CD4-positive, alpha-beta memory T cell (primary cell): ENCODE measurements at places on chromosomes 5 and 9.

DNA sequence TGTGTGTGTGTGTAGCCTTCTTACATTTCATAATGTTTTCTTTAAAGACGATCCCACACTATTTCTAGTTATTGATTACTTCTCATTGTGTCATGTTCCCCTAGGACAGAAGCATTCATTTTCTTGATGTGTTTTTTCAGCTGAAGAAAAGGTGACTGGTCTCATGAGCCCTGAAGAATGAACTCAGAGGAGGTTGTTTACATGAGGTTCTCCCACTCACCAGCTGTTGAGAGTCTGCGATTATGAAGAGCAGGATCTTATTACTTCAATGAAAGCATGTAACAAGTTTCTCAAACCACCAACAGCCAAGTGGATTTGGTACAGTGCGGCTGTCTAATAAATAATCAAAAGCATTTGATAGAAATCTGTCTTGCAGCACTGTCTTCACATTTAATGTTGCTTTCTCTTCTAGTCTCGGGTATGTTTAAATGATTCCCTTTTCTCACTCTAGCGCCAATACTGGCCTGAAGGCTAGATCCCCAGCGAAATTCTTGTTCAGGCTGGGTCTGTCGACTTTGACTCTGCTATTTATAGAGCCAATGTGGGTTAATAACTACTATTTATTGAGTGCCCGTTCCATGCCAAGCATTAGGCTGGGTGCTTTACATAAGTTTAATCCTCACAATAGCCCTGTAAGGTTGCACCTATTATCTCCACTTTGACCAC, 9.6 kb upstream of the FSD1L start:
- DNase-seq = no peak

DNA sequence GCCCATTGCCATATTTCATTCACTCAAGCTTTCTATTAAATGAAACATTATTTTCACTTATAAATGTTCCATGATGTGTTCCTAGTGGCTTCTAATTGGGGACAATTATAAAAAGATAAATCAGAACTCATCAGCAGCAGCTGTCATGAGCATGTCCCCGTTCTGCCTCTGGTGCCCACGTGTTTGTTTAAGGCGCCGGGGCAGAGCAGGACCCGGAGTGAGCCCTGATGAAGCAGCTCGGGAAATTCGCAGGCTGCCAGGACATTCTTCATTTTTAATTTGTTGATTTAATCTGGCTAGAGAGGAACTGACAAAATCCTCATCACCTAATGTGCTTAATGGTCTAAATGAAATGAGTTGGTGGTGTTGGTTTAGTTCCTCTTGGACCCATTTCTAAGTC, 475.0 kb downstream of the CTNND2 start:
- no peak for DNase-seq

- no peak for DNase-seq
Measured at GRCh38 chr5:147140558-147140957, 94.3 kb upstream of the STK32A start.

GRCh38 chr9:115944166-115944948, 209.2 kb upstream of the PAPPA start:
- no peak for DNase-seq

DNA sequence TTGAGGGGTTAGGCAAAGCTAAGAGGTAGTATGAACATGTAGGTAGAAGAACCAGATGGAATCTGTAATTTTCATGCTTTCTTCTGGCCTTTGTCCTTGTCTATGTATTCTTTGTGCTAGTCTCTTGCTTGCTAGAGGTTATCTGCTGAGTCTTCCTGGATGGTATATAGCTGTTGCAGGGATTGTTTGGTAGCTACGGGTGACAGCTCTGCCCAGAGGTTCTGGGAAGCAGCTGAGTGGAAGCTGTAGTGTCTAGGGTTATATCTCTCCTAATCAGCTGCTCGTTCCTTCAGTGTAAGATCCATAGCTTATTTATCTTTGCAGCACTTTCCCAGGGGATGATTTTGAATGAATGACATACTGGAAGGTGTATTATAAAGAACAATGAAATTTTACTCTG, 100.3 kb downstream of the ATG10 start:
- no peak for DNase-seq

DNA sequence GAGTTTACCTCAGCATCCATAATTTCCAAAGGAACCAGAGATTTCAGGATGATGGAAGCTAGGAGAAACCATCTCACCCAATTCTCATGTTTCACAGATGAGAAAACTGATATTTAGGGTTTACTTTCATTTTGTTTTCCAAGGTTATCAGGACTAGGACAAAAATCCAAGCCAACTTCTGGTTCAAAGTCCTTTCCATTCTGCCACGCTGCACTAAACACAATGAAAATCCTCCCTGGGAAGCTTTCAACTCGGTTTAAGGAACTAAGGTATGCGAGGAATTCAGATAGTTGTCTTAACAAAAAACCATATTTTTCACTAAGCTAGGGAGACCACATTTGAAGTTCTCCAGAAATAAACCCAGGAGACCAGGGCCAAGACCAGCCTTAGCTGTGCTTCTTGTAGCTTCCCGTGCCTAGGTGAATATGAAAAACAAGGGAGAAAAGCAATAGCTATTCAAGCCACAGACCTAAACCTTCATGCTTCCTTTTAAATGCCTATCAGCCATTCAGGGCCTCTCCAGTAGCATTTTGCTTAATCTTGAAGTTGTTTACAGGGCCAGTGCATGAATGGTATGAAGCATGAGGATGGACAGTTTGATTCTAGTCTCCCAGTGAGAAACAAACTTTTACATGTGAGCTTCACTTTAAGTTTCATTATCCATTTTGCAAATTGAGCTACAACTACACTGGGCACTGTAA, 167.9 kb downstream of the DENND1A start:
- DNase-seq = no peak

DNA sequence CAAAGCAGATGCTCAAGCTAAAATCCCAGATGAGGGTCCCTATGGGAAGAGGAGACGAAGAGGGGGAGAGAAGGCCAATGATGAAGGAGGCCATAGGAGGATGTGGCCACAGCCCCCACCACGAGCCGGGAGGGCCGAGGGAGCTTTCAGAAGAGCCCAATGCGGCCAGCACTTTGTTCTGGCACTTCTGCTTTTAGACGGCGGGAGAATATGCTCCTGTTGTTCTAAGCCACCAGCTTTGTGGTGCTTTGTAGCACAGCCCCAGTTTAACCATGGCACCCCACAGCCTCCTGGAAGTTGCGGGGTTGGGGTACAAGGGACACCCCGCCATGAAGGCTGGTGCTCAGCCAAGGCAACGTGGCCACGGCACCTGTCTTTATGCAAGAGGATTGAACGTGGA, 33.4 kb downstream of the LPCAT1 start:
- no peak for DNase-seq

- no peak for DNase-seq
Measured at GRCh38 chr5:91438871-91439270, 55.8 kb upstream of the ARRDC3 start.

GRCh38 chr5:65015767-65016166, 247.0 kb downstream of the CWC27 start:
- no peak for DNase-seq

- DNase-seq = no peak
Measured at GRCh38 chr5:89203611-89204010, 320.6 kb upstream of the MEF2C start.

- no peak for DNase-seq
Measured at GRCh38 chr5:35656721-35657120, 39.1 kb downstream of the SPEF2 start.

- DNase-seq = no peak
Measured at GRCh38 chr9:126388964-126389708, 62.5 kb downstream of the MVB12B start.

- no peak for DNase-seq
Measured at GRCh38 chr9:16337322-16338029, 533.0 kb downstream of the BNC2 start.

DNA sequence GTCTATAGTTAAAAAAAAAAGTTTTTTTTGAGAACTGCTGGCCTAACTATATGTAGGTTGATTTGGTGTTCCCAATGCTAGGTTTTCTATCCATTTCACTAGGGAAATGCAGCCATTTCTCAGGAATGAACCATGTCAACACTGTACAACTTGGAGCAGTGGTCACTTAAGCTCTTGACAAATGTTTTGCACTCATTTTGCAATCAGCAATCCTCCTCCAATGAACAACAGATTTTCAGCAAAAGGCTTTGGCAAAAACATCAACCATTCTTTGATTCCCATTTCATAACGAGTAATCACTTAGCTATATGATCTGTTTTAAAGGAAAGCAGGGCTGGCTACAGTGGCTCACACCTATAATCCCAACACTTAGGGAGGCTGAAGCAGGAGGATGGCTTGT, 17.9 kb downstream of the STRBP start:
- no peak for DNase-seq

DNA sequence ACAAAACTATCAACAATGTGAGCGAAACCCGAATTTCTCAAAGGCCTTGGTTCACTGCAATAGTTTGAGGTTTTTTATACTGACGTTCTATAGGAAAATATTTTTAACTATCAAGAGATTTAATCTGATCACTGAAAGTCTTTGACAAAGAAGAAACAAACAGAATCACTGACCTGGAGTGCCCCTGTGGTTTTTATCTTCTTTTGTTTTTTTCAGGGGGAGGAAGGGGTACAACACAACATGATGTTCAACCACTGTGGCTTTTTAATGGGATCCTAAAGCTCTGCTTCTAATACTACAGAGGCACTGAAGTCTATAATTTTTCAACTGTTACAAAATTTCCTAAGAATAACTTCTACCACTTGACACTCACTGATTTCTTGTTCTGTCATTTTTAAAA, 185.9 kb downstream of the AP3B1 start:
- no peak for DNase-seq

GRCh38 chr5:149782895-149783586, 52.9 kb downstream of the PPARGC1B start:
- DNase-seq = no peak

- no peak for DNase-seq
Measured at GRCh38 chr5:142275496-142275895, 49.3 kb downstream of the SPRY4 start.

- no peak for DNase-seq
Measured at GRCh38 chr5:109053995-109054417, 306.3 kb downstream of the FER start.

DNA sequence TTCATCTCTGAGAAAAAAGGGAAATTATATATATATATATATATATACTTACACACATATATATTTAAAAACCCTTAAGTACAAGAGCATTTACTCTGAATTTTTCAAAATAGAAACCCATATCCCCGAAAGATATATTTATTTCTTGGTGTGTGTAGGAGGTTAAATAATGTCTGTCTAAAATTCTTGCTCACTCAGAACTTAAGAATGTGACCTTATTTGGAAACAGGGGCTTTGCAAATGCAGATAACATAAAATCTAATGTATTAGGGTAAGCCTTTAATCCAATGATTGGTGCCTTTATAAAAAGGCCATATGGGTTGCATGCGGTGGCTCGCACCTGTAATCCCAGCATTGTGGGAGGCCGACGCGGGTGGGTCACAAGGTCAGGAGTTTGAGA, 517.3 kb upstream of the TLE4 start:
- no peak for DNase-seq

GRCh38 chr9:133119103-133119845, 1.8 kb downstream of the RALGDS start:
- DNase-seq = no peak

- no peak for DNase-seq
Measured at GRCh38 chr5:19734776-19735175, 253.2 kb downstream of the CDH18 start.

DNA sequence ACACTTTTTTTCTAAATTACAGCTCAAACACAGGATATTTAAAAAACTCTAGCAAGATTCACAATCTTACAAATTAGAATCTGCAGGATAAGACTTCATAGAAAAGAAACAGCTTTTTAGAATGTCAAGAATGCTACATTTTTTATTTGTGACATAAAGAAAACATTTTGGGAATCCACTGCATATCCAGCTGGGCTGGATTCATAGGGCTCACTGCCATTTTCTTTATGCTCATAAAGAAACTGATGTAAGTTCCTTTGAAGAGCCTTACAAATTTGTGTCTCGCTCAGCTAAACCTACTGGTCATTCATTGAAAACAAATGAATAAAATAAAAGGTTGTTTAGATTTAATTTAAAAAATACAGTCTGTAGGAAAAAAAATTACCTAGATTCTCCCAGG, 332.3 kb downstream of the TRPM3 start:
- no peak for DNase-seq

DNA sequence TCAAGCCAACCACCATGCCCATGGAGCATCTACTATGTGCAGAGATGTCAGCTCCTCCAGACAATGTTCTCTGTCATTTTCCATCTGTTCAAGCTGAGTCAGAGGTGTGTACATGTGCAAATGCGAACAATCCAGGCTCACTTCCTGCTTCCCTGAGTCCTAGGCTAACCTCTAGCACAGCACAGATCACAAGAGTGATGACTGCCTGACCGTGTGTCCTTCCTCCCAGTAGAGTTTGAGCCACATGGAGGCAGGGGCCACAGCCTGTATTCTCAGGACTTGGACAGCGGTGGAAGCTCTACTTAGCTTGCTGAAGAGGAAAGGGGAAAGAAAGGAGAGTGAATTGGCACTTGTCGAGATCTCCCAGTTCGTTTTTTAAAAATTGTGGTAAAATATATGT, 87.2 kb downstream of the KCNIP1 start:
- no peak for DNase-seq

- no peak for DNase-seq
Measured at GRCh38 chr9:126502417-126503332, 111.1 kb upstream of the LMX1B start.

DNA sequence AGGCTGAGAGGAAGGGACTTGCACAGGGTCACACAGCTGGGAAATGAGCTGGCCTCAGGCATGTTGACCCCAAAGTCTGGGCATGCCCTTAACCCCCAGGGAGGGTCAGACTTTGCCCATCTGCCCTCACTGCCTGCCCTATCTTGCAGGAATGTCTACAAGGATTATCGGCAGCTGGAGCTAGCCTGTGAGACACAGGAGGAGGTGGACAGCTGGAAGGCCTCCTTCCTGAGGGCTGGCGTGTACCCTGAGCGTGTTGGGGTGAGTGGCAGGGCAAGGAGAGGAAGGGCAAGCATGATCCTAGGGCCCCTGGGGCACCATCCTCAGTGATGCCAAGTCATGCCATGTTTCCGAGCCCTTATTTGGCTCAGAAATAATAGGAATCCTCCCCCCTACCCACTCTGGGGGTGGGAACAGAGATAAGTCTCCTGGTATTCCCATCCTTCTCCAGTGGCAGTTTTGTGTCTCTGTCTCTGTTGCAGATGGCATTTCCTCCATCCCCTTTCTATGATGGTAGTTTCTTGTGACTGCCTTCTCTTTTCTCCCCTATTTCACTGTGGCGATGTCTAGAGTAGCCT, 28.5 kb downstream of the GOLGA2 start:
- no peak for DNase-seq

- DNase-seq = no peak
Measured at GRCh38 chr5:98935206-98935605, 6.4 kb upstream of the CHD1 start.

- DNase-seq = no peak
Measured at GRCh38 chr9:2839040-2839439, 4.9 kb downstream of the PUM3 start.

DNA sequence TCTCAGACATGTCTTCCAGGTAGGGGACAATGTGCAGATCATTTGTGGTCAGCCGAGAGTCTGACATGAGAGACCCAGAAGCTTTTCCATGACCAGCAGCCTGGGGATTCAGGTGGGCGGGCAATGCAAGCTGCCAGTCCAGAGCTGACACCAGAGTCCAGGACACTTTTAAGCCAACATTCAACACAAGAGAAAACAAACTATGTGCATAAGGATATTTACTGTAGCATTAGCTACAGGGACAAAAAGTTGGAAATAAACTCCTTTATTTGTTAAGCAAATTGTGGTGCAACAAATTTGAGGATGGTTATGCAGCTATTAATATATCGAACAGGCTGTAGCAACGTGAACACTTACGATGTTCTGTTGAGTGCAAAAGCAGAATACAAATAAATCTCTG, 9.9 kb upstream of the RNF130 start:
- DNase-seq = no peak

GRCh38 chr9:17075146-17075757, 59.6 kb upstream of the CNTLN start:
- no peak for DNase-seq
